A549 treated with AZD2906 at 1 μM for 4 hours (cell line): ENCODE measurements at places on chromosomes 11 and 22. TPM values are rescaled to one million over a fixed set of nuclear protein-coding genes. Genes with fewer than 3 reads are reported as not detected.

Gene MN1
- total RNA-seq: 2.5 to 3.6 TPM (median 2.8 TPM) in 5 replicates

Gene PRR5
- total RNA-seq: 10.0 to 15.1 TPM (median 13.9 TPM) in 5 replicates

Gene SLC22A9
- total RNA-seq: not detected in 5 replicates

Gene ISX
- not detected in 5 replicates for total RNA-seq

Gene PANX3
- not detected in 5 replicates for total RNA-seq

Gene NXPE2
- 0.03 TPM in 1 of 5 replicates, not detected in the others for total RNA-seq

Gene WT1
- total RNA-seq: 5.0 to 5.5 TPM (median 5.2 TPM) in 5 replicates

Gene OOSP4A
- not detected in 5 replicates for total RNA-seq

Gene CHST1
- 0.95 to 1.9 TPM (median 1.5 TPM) in 5 replicates for total RNA-seq

Gene TTC17
- total RNA-seq: 24.9 to 32.4 TPM (median 27.9 TPM) in 5 replicates

Gene INSC
- 0.06 to 0.25 TPM (median 0.09 TPM) in 3 of 5 replicates, not detected in the others for total RNA-seq

Gene WNT11
- total RNA-seq: 1.9 to 2.4 TPM (median 2.2 TPM) in 5 replicates

Gene ESAM
- total RNA-seq: 9.1 to 14.6 TPM (median 12.8 TPM) in 5 replicates

Gene RANBP1
- total RNA-seq: 237 to 298 TPM (median 288 TPM) in 5 replicates

Gene SGSM1
- 0.42 to 0.87 TPM (median 0.77 TPM) in 5 replicates for total RNA-seq

Gene PRMT3
- total RNA-seq: 26.1 to 38.3 TPM (median 29.6 TPM) in 5 replicates

Gene SERHL2
- 0.17 to 0.45 TPM (median 0.28 TPM) in 5 replicates for total RNA-seq

Gene GPHA2
- total RNA-seq: not detected in 5 replicates
